ENCODE measurements at places on chromosomes 12 and 14.

GRCh38 chr12:124646385-124647230 lies 79.2 kb upstream of the NCOR2 start:
- DNase-seq, result peak; percentile 48

- DNase-seq, result no peak
Measured at GRCh38 chr14:99819514-99819913, 26.3 kb downstream of the EML1 start.

- no peak for DNase-seq
Measured at GRCh38 chr12:123396543-123396942, 12.6 kb downstream of the KMT5A start.

- no peak for DNase-seq
Measured at GRCh38 chr12:96323906-96324305, 76.3 kb downstream of the CDK17 start.

DNA sequence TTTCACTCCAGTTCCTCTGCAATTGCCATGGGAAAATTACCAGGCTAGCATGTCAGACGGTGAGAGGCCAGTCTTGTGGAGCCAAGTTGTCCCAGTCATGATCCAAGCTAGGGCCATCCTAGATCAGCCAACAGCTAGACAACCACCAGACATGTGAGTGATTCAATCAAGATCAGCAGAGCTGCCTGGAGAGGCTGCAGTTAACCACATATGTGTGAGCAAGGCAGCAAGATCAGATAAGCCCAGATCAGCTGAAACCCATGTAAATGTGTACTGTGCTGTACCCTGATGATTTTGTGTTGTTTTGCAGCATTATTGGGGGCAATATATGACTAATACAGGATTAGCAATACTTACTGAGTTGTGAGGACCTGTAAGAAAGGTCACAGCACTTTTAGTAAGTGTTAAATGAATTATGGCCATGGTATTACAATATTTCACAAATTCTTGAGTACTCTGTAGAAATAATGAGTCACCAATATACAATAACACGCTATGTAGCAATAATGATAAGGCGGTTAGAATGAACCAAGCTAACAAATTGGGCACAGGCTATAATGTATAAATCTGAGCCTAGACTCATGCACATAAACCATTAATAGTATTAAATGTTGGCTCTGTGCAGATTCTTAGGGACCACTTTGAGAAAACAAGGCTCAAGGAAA lies 91.4 kb downstream of the SUDS3 start:
- DNase-seq, result no peak

DNA sequence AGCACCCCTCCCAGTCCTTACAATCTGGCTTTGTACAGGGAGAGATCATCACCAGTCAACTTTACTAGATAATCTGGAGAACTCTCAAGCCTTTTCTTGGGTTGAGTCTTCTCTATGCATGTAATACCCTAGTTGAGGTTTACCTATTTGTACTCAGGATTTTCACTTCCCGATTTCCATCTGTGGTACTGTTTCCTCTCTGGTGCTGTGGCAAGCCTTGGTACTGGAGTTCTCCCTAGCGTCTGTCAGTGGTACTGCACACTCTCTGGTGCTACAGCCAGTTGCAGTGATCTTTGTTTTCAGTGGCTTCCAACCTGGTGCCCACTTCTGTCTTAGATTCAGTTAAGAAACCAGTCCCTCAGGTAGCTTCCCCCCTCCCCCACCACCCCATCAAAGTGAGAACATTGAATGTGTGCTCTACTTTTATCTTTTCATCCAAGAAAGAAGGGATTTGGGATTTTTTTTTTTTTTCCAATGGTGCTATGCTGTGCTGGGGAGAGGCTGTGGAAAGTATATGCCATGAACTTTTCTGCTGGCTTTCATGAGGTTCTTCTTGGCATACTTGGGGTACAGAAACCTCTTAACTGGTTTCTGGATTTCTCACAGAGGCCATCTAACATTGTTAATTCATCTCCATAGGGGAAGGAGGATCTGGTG lies 69.4 kb upstream of the EVL start:
- peak; percentile 53 for DNase-seq

DNA sequence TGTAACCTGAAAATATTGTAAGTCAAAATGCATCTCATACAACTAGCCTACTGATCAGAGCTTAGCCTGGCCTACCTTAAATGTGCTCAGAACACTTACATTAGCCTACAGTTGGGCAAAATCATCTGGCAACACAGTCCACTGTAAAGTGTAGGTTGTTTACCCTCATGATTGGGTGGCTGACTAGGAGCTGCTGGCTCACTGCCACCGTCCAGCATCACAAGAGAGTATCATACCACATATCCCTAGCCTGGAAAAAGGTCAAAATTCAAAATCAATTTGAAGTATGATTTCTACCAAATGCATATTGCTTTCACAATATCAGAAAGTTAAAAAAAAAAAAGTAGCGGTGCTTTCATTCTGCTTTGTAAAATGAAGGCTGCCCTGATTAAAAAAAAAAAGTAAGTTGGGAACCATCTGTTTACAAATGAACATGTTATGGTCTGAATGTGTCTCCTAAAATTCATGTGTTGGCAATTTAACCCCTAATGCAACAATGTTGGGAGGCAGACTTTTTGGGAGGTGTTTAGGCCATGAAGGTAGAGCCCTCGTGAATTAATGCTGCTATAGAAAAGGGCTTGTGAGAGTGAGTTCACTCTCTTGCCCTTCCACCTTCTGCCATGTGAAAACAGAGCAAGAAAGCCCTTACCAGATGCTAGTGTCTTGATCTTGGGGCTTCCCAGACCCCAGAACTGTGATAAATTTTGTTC lies 211.8 kb downstream of the PPM1H start:
- DNase-seq, result no peak

- DNase-seq, result no peak
Measured at GRCh38 chr12:132559652-132560363, 50.6 kb downstream of the LRCOL1 start.

GRCh38 chr12:3293446-3294161 lies 197.4 kb upstream of the PRMT8 start:
- DNase-seq, result no peak

GRCh38 chr12:93626160-93626559 lies 51.0 kb upstream of the CRADD start:
- DNase-seq, result no peak

DNA sequence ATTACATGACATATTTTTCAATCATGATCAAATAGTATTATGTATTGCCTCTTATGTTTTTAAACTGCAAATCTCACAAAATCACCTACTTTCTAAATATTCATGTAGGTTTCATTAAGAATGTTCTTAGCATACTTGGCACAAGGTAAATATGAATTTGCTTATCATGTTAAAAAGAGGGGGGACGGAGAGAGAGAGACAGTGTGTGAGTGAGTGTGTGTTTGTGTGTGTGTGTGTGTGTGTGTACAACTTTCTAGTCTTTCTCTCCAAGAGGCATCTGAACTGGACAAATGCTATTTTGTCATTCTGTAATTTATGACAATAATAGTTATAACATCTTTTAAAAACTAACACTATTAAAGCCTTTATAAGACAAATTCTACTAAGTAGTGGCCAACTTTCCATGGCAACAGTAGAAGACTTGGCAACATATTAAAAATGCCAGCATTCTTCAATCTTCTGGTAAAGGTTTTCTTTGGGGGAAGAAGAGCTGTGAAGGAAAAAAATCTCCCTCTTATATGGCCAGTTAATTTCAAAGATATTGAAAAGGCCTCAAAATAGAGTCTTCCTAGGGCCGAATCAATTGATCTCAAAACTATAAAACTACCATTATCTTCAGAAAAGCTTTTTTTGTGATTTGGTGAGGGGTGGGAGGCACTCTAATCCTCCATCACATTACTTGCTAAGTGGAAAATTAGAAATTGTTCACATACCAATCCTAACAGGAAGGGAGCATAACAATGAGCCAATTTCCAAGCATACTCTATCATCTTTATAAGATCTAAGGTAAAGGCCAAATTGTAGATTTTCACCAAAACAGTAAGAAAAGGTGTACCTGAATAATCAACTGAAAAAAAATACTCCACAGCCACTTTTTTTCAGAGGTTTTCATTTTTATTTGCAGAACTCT lies 28.2 kb downstream of the CDK17 start:
- DNase-seq, result no peak

- DNase-seq, result no peak
Measured at GRCh38 chr14:90714811-90715210, 101.4 kb downstream of the TTC7B start.

GRCh38 chr14:95361373-95362137 lies 41.8 kb upstream of the CLMN start:
- peak; percentile 48 for DNase-seq

GRCh38 chr12:125533434-125534029 lies 468.3 kb downstream of the AACS start:
- DNase-seq, result no peak

DNA sequence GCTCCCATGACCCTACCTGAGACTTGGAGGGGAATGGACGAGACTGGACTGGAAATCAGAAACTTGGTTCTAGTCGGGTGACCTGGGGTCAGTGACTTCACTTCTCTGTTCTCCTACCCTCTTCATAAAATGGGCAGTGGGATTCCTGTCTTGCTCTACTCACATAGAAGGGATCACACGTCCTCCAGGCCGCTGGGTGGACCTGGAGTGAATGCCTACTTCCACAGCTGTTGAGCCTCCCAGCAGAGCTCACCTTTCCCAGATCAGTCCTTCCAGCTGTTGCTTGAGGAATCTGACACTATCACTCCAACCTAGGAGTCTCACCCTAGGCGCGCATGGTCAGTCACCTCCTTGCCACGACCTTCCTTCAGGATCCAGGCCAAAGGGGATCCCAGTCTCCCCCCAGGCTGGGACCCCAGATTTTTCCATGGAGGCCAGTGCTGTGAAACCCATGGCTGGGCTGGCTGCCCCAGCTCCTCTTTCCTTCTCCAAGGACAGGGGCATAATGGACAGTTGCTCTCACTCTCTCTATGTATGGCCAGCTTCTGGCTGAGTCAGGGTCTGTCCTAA lies 637 bp downstream of the ACVRL1 start:
- no peak for DNase-seq

- no peak for DNase-seq
Measured at GRCh38 chr14:65910108-65910786, 497.7 kb downstream of the FUT8 start.

- no peak for DNase-seq
Measured at GRCh38 chr14:37093364-37093763, 79.0 kb downstream of the SLC25A21 start.

GRCh38 chr14:69052181-69052601 lies 73.1 kb upstream of the ACTN1 start:
- DNase-seq, result no peak

DNA sequence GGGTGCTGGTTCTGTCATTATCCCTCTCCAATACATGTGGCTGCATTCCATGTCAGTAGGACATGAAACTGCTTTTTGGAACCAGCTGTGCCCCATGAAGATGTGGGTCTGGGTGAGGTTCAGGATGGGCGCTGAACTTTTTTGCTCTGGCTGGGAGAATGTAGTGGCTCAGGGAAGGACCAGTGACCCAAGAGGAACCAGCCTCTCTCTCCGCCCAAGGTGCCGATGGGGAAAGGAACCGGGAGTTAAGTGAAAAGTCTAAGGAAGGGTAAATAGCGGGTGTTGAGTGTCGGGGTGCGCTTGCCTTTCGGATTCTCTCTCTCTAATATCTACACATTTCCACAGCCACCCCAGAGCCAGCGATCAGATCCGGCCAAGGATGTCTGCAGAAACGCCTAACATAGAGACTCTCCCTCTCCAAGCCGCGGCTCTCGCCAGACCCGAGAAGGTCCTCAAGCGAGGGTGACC lies 7.8 kb downstream of the ARHGEF25 start:
- no peak for DNase-seq

GRCh38 chr14:37247791-37248461 lies 50.2 kb downstream of the MIPOL1 start:
- no peak for DNase-seq

GRCh38 chr12:7695566-7696197 lies at the start of gene GDF3:
GDF3 (minus strand) TSS chr12:7695775; CDS start chr12:7695728, 47 bp downstream.
- DNase-seq, result no peak

- no peak for DNase-seq
Measured at GRCh38 chr12:112480931-112481330, 62.2 kb downstream of the PTPN11 start.

- DNase-seq, result no peak
Measured at GRCh38 chr12:131464081-131464480, 246.8 kb upstream of the SFSWAP start.

GRCh38 chr14:24534286-24534685 lies 26.2 kb upstream of the CMA1 start:
- DNase-seq, result no peak

DNA sequence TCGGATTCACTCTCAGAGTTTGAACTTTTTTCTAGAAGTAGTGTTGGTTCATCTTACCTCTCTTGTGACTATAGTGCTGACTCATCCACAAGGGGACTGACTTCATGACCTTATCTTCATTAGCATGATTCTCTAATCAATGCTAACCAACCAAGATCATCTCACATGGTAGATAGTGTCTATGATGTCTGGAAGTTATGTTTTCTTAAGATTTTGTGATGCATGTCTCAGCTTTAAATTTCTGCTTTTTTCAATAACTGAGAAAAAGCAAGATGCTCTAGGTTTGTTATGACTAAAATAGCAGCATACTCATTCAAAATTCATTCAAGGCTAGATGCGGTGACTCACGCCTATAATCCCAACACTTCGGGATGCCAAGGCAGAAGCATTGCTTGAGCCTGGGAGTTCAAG lies 12.3 kb upstream of the SLC35E3 start:
- no peak for DNase-seq

DNA sequence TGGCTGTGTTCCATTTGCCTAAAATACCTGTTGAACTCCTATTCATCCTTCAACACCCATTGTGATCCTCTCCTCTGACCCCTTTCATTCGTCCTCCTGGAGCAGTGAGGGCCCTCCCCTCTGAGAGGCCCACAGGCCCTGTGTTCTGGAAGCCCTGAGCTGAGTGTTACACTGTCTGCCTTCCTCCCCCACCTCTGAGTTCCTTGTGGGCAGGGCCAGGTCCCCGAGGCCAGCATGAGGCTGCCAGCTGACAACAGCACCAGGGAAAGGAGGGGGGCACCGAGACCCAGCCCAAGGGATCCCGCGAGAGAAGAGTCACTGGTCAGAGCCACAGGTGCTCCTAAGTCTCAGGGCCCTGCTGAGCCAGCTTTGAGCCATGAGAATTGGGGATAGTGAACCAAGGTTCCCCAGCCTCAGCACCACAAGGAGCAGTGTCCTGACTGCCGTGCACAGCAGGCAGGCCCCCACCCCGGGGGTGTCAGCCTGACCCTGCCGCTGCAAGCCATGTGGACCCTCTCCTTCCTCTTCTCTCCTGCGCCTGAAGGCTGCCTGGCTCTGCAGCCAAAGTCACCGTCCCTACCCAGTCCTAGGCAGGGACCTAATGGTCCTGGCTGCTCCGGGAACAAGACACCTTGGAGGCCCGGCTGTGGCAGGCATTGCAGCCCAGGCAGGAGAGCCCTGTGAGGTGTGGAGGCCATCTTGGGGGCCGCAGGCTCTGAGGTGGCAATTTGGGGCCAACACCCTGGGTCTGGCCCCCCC lies 52.5 kb downstream of the BEGAIN start:
- DNase-seq, result no peak

- no peak for DNase-seq
Measured at GRCh38 chr12:14310866-14311265, 54.6 kb upstream of the ATF7IP start.

Data from CD8-positive, alpha-beta T cell (primary cell).